Activated naive CD4-positive, alpha-beta T cell treated with anti-CD3 and anti-CD28 coated beads for 36 hours (primary cell): ENCODE measurements at places on chromosomes 3 and 15. TPM values are rescaled to one million over a fixed set of nuclear protein-coding genes. Genes with fewer than 3 reads are reported as not detected.

- H3K4me1 ChIP-seq = no peaks in the 10 kb centered on the region
- H3K36me3 ChIP-seq = no peaks in the 10 kb centered on the region
- no peaks in the 10 kb centered on the region for H3K27me3 ChIP-seq
- H3K4me3 ChIP-seq = no peak overlapping the region
- no peak overlapping the region for H3K27ac ChIP-seq
These were observed 172.0 kb downstream of the RBMS3 start for GRCh38 chr3:29452934-29453283.

The FAM240A gene
- total RNA-seq = not detected

- no peak overlapping the region for H3K27ac ChIP-seq
- H3K36me3 ChIP-seq = no peaks in the 10 kb centered on the region
- H3K27me3 ChIP-seq = no peaks in the 10 kb centered on the region
- H3K4me1 ChIP-seq = no peaks in the 10 kb centered on the region
- no peak for DNase-seq
- H3K4me3 ChIP-seq = no peak overlapping the region
These were observed 720.9 kb upstream of the SEMA6D start for GRCh38 chr15:46996359-46996758.

GRCh38 chr3:87900061-87900460 is 158.7 kb downstream of the CGGBP1 start:
- no peak overlapping the region for H3K4me3 ChIP-seq
- H3K27ac ChIP-seq = no peak overlapping the region
- H3K27me3 ChIP-seq = no peaks in the 10 kb centered on the region
- no peak for DNase-seq
- no peaks in the 10 kb centered on the region for H3K4me1 ChIP-seq
- no peaks in the 10 kb centered on the region for H3K36me3 ChIP-seq

DNA sequence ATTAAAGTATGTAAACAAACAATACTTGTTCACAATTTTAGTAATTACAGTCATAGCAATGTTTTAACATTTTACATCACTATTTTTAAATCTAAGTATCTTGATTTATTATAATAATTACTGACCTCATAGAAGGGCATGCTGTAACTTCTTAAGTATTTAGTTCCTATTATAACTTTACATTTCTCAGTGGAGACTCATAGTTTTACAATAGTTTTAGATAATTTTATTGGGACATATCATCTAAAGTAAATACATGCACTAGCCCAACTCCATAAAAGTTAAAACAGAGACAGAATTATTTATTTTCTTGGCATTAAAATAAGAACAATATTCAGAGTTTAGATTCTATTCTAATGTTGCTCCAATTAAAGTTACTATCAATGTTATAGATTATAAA is 466.5 kb upstream of the BCHE start:
- H3K36me3 ChIP-seq = no peaks in the 10 kb centered on the region
- no peak overlapping the region for H3K27ac ChIP-seq
- DNase-seq = no peak
- H3K4me1 ChIP-seq = no peaks in the 10 kb centered on the region
- H3K4me3 ChIP-seq = no peak overlapping the region
- no peaks in the 10 kb centered on the region for H3K27me3 ChIP-seq

DNA sequence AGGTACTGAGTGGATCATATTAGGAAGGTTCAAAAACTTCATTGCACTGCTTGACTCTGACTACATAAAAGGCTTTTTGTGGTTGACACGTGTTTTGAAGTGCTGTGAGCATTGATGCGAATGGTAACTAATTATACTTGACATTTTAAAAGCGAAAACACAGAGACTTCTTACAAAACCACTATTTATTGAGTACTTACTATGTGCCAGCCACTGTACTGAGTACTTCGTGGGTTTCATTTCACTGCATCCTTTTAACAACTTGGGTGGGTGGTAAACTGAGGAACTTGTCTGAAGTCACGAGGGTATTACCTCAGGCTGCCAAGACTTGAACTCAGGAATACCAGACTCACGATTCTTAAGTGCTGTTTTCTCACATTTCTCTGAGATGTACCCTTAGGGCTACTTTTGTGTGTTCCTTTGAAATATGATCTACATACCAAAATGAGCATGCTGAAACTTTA is 45.3 kb upstream of the PPP4R2 start:
- no peak overlapping the region for H3K27ac ChIP-seq
- peaks cover 12% of the 10 kb centered on the region for H3K4me1 ChIP-seq
- no peaks in the 10 kb centered on the region for H3K36me3 ChIP-seq
- H3K4me3 ChIP-seq = no peak overlapping the region
- no peak for DNase-seq

- no peak overlapping the region for H3K4me3 ChIP-seq
- H3K36me3 ChIP-seq = no peaks in the 10 kb centered on the region
- no peak for DNase-seq
- H3K27me3 ChIP-seq = peaks cover 34% of the 10 kb centered on the region
These were observed 11.4 kb downstream of the CPEB1 start for GRCh38 chr15:82635798-82636197.
